ENCODE measurements at places on chromosomes 2 and 18.
A peak's percentile ranks its signal among the peaks of the same experiment; 100 is the strongest.

- DNase-seq: no peak
Measured at GRCh38 chr18:42730272-42730671, 385.2 kb downstream of the RIT2 start.

GRCh38 chr2:34979148-34979547 lies 1376.4 kb upstream of the CRIM1 start:
- no peak for DNase-seq

DNA sequence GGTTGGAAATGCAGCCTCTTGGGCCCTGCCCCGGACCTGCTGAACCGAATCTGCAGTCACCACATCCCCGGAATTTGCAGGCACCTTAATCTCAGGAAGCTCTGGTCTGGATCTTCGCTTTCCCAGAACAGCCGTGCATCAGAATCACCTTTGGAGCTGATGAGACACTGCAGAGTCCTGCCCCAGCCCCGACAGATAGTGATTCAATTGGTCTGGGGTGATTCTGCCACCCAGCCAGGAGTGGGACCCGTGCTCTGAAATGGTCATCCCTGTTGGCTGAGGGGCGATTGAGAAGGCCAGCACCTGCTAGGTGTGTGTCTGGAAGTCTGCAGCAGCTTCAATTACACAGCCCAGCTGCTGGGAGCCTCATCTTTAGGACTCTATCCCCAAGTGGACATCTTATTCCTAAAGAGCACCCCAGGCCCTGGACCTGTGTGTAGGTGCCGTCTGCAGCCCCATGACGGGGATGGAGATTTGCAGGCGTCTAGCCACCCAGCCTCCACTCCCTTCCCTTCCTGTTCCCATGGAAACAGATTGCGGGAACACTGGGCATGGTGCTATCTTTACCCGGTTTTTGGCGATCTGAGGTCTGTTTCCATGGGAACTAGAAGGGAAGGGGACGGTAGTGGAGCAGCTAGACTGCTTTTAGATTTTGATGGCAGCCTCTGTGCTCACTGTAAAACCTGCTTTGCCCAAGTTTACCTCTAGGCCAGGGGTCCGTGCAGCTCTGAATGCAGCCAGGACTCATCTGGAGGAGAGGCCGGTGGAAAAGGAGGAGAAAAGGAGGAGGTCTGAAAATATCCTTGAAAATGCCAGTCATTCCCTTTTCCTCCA lies 156.1 kb downstream of the LDLRAD4 start:
- peak; percentile 46 for DNase-seq

DNA sequence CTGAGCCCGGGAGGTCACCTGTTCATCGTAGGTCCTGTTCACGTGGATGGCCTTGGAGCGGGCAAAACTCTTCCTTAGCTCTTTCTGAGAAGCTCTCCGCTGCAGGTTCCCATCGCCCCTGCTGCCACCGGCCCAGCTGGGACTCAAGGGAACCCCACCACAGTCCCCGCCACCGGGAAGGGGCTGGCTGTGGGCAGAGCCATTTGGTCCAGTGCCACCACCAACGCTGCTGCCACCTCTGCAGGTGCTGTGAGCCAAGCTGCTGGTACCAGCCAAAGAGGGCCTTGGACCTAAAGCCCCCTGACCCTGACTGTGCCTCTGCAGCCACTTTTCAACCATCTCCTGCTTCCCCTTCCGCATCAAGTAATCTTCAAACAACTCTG lies 586 bp downstream of the PDE11A start:
- DNase-seq: no peak

DNA sequence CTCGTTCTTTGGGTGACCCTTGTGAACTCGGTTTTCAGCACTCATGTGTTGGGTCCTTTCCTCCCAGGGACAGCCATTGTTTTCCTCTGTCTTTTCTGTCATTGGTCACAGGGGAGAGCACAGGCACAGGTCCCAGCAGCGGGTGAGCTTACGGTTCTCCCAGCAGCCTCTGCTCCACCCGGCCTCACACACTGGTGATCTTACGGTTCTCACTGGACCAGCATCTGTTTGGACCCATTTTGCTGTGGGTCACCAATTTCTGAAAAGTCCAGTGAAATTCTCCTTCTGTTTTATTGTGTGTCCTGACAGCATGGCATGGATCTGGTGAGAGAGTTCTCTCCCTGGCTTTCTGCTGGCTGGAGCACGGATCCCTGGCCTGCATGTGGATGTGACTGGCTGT lies 49.8 kb upstream of the ANKRD62 start:
- no peak for DNase-seq

DNA sequence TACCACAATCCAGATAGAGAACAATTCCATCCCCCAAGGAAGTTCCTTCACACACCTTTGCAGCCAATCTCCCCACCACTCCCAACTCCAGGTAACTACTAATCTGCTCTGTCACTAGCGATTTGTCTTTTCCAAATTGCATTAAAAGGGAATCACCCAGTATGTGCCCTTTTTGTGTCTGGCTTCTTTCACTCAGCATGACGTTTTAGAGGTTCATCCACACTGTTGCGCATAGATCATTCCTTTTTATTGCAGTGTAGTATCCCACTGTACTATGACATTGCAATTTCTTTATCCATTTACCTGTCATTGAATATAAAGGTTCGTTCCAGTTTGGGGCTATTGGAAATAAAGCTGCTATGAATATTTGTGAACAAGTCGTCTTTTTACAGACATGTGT lies 31.6 kb downstream of the TNS1 start:
- no peak for DNase-seq

DNA sequence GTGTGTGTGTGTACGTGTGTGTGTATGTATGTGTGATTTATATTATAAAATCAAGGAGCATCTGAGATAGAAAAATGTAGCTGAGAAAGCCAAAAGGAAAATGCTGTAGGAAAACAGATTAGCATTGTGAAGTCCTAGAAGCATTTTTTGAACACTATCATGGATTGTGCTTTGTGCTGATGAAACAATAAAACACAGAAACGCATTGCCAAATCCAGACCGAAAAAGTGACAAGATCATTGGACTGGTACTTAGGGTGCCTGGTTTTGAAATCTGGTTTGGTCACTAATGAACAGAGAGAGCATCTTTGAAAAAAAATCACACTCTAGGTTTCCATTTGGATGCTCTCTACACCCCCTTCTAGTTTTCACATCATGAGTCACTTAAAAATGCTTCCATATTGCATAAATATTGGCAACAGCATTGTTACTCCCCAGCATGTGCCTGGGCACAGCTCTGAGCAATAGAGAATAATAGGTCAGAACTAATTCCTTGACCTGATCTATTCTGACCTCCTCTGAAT lies 214.6 kb upstream of the LRRTM1 start:
- DNase-seq: no peak

DNA sequence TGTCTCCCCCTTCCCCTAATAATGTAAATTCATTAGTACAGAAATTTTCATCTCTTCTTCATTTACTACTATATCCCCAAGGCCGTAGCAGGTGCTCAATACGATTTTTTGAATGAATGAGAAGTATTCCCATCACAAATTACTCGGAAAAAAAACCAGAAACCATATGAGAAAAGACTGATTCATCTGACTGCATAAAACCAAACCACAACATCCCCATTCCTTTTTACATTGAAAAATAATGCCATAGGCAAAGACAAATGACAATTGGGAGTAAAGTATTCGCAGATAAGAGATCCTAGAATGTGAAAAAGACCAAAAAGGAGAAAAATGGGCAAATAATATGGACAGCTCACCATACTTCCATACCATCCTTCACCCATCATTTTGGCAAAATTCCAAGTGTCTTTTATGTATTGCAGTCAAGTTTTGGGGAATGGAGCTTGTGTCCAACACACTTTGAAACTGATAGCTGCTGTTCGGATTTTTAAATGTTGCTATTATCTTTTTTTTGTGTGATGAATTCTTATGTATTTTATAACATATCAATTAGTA lies 1.5 kb downstream of the ZC3H8 start:
- no peak for DNase-seq

All from CD4-positive, alpha-beta T cell treated with Interleukin-17A for 4 hours (primary cell).